ENCODE measurements at places on chromosomes 6 and 20. TPM values are rescaled to one million over a fixed set of nuclear protein-coding genes. Genes with fewer than 3 reads are reported as not detected.

Gene EBF4
- total RNA-seq, result not detected

Gene SLC9A8
- total RNA-seq, result 8.0 TPM

DNA sequence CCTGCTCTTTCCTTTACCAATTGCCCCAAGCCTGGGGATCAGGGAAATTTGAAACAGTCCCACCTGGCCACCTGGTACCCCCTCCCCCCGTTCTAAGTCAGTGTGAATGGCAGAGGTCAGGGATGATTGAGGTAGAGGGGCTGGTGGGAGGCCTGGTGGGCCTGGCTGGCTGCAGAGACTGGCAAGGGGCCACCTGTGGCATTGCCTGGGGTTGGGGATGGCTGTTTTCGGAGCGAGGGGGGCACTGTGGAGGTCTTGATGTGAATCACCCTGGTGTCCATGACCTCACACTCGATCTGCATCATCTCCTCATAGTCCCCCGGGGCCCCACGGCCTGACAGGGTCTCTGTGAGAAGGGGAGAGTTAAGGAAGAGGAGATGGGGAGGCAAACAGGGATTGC, 6.5 kb upstream of the TNXB start:
- no peak for DNase-seq

Gene PAK5
- not detected for total RNA-seq
